ENCODE measurements at places on chromosomes 1 and 21.
A peak's percentile ranks its signal among the peaks of the same experiment; 100 is the strongest.

- DNase-seq = no peak
These were observed 6.6 kb upstream of the MTFR1L start for GRCh38 chr1:25813071-25813733.

GRCh38 chr1:162144853-162145252 lies 75.4 kb downstream of the NOS1AP start:
- no peak for DNase-seq

DNA sequence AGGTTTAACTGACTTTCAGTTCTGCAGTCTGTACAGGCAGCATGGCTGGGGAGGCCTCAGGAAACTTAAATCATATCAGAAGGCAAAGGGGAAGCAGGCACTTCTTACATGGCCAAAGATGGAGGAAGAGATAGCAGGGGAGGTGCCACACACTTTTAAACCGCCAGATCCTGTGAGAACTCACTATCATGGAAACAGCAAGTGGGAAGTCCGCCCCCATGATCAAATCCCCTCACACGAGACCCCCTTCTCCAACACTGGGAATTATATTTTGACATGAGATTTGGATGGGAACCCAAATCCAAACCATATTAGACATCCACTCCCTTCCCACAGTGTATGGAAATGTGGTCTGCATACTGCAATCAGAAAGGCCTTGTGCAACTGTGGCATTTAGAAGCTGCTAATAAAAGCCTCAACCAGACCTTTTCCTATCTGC lies 148.2 kb downstream of the FCRL5 start:
- DNase-seq = no peak

DNA sequence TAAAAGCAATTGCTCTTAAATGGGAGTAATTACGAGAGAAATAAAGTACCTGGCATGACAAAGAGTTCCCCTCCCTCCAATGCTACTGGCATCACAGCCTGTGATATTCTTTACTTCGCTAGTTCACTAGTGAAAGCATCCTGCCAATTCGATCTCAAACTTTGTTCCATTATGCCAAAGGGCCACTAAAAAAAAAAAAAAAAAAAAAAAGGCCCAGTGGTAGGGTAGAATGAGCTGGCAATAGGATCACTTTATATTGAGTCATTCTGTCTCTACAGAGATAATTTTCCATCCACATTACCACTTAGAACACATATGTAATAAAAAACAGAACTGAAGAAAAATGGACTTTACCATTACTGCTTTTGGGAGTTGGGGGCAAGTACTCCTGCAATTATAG lies 11.2 kb downstream of the PUM1 start:
- DNase-seq = no peak

GRCh38 chr1:214537219-214537618 lies 14.2 kb downstream of the PTPN14 start:
- no peak for DNase-seq

GRCh38 chr1:192474080-192474683 lies 101.4 kb upstream of the RGS1 start:
- peak; percentile 67 for DNase-seq

DNA sequence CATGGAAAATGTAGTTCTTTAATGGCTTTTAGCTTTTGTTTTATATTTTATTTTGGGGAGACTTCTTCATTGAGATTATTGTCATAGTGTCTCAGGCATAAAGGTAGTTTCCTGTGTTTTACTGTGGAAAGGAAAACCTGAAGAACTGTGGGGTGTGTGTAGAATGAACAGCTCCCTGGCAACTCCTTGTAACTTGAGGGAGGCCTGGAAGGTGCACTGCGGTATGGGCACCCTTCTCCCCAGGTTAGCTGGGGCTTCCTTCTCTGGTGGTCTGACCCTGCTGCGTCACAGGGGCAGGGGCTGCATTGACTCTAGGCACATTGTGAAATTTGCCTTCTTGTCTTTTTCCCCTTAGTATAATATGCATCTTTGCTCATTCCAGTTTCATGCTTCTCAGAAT lies 1.7 kb downstream of the ATP1B1 start:
- DNase-seq = no peak

- no peak for DNase-seq
These were observed 73.4 kb downstream of the CD2 start for GRCh38 chr1:116827607-116828105.

GRCh38 chr1:59691261-59691660 lies 123.5 kb upstream of the HOOK1 start:
- no peak for DNase-seq
